ENCODE measurements at places on chromosomes 6 and 20. TPM values are rescaled to one million over a fixed set of nuclear protein-coding genes. Genes with fewer than 3 reads are reported as not detected.

GRCh38 chr20:62841705-62842212 lies 19.9 kb downstream of the TCFL5 start:
- H3K27ac ChIP-seq: no peak overlapping the region
- DNase-seq: no peak
- H3K36me3 ChIP-seq: no peaks in the 10 kb centered on the region
- no peaks in the 10 kb centered on the region for H3K4me1 ChIP-seq
- H3K4me3 ChIP-seq: no peak overlapping the region

The FBXO5 gene
- 2.3 TPM for total RNA-seq

The DPPA5 gene
- not detected for total RNA-seq

GRCh38 chr6:111813237-111813636 lies 60.0 kb downstream of the FYN start:
- H3K27ac ChIP-seq: no peak overlapping the region
- no peaks in the 10 kb centered on the region for H3K36me3 ChIP-seq
- no peak overlapping the region for H3K4me3 ChIP-seq
- H3K4me1 ChIP-seq: no peaks in the 10 kb centered on the region

- H3K27me3 ChIP-seq: no peaks in the 10 kb centered on the region
- H3K4me1 ChIP-seq: peaks cover 26% of the 10 kb centered on the region
- no peak for DNase-seq
- H3K4me3 ChIP-seq: no peak overlapping the region
- no peak overlapping the region for H3K27ac ChIP-seq
- H3K36me3 ChIP-seq: no peaks in the 10 kb centered on the region
Observed at GRCh38 chr6:25682324-25682723, 30.3 kb downstream of the SCGN start.

The CEP250 gene
- total RNA-seq: 7.8 TPM

DNA sequence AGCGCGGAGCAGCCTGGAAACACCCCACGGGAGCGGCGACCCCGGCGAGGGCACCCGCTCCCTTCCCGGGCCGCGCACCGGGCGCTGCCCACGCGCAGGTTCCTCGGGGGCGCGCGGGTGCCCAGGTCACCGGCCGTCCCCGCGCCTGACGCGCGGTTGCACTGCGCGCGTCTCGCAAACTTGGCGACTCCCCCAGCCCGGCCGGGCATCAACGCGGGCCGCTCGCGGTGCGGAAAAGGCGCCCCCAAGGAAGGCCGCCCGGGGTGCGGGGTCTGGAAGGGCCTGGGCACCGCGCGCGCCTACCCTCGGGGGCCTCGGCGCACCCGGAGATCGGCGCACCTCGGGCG lies 555 bp upstream of the ZBTB46 start:
- H3K4me3 ChIP-seq: no peak overlapping the region
- peaks cover 34% of the 10 kb centered on the region for H3K4me1 ChIP-seq
- no peaks in the 10 kb centered on the region for H3K36me3 ChIP-seq
- no peak overlapping the region for H3K27ac ChIP-seq
- no peak for DNase-seq
- H3K27me3 ChIP-seq: no peaks in the 10 kb centered on the region

The CYB5R4 gene
- total RNA-seq: 4.0 TPM

DNA sequence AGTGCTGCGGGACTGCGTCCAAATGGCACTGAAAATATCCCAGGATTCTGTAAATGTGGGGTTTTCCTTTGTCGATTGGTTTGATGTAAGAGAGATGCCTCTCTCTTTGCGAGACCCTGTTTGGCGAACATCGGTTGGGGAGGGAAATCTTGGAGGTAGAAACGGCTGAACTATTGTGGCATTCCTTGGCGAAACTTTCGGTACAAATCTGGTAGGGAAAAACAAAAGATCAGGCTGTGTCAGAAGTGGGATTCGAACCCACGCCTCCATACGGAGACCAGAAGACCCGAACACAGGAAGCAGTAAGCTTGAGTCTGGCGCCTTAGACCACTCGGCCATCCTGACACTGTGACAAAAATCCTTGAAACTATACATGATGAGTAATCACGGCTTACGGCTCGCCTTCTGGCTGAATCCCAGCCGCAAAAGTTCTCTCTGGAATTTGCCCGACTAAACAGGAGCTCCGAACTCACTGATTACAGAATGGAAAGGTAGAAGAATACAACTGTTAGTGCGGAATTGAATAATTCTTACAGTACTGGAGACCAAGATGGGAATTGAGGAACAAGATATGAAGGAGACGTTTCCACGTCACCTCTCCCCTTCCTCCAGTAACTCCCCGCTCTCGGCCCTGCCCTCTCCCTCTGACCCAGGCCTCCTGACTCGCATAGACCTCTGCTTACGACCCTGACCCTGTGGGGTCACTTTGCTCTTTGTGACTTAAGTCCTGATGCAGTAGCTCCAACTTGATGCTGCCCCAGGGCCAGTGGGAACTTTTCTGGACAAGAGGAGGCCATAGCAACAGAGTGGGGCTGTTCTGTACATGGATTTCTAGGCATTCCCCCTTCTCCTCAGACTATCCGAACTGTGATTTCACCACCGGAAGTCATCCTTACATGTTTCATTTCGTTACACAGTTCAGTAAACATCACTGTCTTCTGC lies 132.8 kb upstream of the ZNF184 start:
- H3K36me3 ChIP-seq: no peaks in the 10 kb centered on the region
- no peak overlapping the region for H3K27ac ChIP-seq
- H3K27me3 ChIP-seq: peaks cover 23% of the 10 kb centered on the region
- peaks cover 4% of the 10 kb centered on the region for H3K4me1 ChIP-seq
- no peak for DNase-seq

DNA sequence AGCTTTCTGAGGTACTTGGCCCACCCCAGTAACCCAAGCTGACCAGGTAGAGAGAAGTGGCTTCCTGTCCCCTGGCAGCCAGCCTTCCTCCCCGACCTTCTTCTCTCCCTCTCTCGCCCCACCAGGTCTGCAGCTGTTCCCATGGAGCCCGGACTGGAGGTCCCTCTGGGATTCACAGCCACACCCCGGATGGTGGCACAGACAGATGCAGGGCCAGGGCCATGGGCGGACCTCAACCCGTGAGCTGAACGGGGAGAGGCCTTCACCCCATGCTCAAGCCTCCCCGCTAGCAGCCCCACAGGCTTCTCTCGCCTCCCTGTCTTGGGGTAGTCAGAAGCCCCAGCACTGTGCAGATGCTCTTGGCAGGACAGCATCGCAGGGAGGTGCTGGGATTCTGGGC lies 41.3 kb downstream of the CPXM1 start:
- H3K36me3 ChIP-seq: no peaks in the 10 kb centered on the region
- no peaks in the 10 kb centered on the region for H3K4me1 ChIP-seq
- no peak overlapping the region for H3K4me3 ChIP-seq
- DNase-seq: no peak
- H3K27me3 ChIP-seq: no peaks in the 10 kb centered on the region

The COL12A1 gene
- total RNA-seq: 34.0 TPM

DNA sequence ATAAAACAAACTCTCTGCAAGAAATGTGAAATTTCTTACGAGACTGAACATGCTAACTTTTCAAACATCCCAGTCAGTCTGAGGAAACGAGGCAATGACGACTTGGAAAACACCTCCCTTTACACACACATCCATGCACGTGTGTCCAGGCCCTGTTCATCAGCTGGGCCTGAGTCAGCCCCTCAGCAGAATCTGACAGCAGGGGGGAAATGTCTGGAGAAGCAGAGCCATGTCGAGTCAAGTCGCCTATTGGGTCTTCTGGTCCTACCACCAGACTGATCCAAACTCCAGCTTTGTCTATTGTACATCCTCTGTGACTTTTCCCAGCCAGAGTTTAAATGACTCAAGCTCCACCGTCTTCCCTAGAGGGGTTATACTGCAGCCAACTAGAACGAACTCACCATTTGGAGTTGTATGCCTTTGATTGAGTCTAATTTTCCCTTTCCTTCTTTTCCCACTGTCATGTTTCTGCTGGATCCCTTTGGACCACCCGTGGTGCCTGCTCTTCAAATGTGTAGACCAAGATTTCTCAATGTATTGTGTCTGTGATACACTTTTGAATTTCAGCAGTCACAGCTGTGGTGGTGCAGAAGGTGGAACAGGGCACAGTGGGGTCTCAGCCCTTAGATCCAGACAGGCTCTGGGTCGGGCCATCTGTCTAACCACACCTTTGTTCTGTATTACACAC lies 254.0 kb downstream of the CDC5L start:
- no peaks in the 10 kb centered on the region for H3K36me3 ChIP-seq
- H3K27me3 ChIP-seq: no peaks in the 10 kb centered on the region
- DNase-seq: no peak
- no peak overlapping the region for H3K4me3 ChIP-seq

The MRPL2 gene
- 13.5 TPM for total RNA-seq

The HLA-DQA1 gene
- total RNA-seq: 10.4 TPM

DNA sequence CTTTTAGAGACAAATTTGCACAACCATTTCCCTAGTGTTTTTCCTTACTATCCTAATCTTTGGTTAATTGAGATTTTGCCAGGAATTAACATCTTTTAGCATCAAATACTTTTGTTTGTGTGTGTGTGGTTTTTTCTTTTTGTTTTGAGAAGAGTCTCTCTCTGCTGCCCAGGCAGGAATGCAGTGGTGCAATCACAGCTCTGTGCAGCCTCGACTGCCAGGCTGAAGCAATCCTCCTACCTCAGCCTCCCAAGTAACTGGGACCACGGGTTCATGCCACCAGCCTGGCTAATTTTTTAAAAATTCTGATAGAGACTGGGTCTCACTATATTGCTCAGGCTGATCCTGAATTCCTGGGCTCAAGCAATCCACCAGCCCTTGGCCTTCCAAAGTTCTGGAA lies 28.5 kb downstream of the BAK1 start:
- no peaks in the 10 kb centered on the region for H3K27me3 ChIP-seq
- H3K36me3 ChIP-seq: no peaks in the 10 kb centered on the region
- H3K4me3 ChIP-seq: no peak overlapping the region
- no peak for DNase-seq
- no peaks in the 10 kb centered on the region for H3K4me1 ChIP-seq
- no peak overlapping the region for H3K27ac ChIP-seq

- peaks cover 19% of the 10 kb centered on the region for H3K4me1 ChIP-seq
- DNase-seq: no peak
- H3K27me3 ChIP-seq: no peaks in the 10 kb centered on the region
- no peak overlapping the region for H3K4me3 ChIP-seq
- H3K27ac ChIP-seq: no peak overlapping the region
Observed at GRCh38 chr6:157789861-157790260, 33.2 kb upstream of the SNX9 start.

DNA sequence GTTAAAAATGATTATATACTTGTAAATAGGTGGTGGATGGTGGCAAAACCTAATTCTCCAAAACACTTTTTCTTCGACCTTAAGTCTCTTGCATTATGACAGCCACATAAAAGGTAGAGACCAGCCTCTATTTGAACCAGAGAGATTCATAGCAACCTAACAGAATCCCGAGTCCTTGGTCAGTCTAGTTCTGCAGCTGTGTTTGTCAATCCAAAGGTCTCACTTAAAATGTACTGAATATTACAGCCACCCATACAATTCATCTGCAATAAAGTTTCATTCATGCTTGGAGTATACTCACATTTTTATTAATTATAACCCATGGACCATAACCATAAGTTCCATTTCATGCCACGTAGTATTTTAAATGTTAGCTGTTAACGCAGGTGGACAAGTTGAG lies 87.2 kb downstream of the EPM2A start:
- H3K27me3 ChIP-seq: no peaks in the 10 kb centered on the region
- no peaks in the 10 kb centered on the region for H3K4me1 ChIP-seq
- H3K27ac ChIP-seq: no peak overlapping the region
- H3K4me3 ChIP-seq: no peak overlapping the region

The RSPH3 gene
- total RNA-seq: 5.3 TPM

DNA sequence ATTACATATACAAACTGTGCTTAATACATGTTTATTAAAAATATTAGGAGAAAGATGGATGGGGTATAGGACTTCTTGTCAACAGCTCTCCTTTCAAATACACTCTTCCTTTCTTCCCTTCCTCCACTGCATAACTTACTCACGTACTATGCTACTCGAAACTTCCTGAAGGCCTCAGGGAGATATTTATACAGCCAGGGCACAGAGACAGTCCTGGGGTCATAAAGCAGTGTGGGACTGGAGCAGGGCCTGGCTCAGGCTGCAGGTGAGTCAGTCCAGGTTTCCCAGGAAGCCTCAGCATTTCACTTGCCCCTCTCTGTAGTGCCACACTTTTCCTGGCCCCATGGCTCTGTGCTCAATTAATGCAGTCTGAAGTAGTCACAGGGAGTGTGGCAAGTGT lies 157.0 kb downstream of the UBE3D start:
- H3K4me1 ChIP-seq: no peaks in the 10 kb centered on the region
- no peak overlapping the region for H3K27ac ChIP-seq
- no peak overlapping the region for H3K4me3 ChIP-seq
- no peak for DNase-seq

DNA sequence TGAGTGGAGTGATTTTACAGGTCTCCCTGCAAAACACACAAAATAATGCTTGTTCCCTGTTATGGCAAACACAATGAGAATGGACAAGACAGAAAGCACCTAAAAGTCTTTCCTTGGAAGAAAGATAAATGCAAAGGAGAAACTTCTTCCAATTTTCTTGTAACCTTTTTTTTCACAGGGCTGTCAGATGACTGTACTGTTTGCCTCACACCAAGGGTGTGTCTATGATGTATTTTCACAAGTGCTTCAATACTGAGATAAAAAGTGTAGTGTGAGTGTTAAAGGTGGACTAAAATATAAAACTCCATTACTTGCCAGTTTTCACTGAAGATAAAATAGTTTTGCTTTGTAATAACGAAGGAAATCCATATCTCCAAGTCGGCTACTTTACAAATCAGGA lies 194.5 kb downstream of the CENPW start:
- peaks cover 11% of the 10 kb centered on the region for H3K4me1 ChIP-seq
- no peaks in the 10 kb centered on the region for H3K36me3 ChIP-seq
- no peaks in the 10 kb centered on the region for H3K27me3 ChIP-seq
- no peak overlapping the region for H3K4me3 ChIP-seq
- no peak for DNase-seq
- H3K27ac ChIP-seq: no peak overlapping the region

The SDCBP2 gene
- total RNA-seq: 20.0 TPM

DNA sequence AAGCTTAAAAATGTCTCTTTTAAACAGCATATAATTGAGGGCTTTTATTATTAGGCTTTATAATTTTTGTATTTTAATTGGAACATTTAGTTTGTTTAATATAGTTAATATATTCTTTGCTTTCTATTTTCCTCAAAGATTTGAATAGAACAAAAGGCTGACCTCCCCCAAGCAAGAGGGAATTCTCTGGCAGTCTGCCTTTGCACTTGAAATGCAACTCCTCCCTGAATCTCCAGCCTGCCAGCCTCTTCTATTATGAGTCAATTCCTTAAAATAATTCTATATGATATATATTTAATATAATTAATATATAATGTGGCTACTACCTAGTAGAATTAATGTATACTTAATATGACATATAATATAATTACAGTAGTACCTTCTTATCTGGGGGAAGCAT lies 69.2 kb downstream of the PTPRA start:
- H3K36me3 ChIP-seq: no peaks in the 10 kb centered on the region
- DNase-seq: no peak
- H3K4me3 ChIP-seq: no peak overlapping the region
- peaks cover 5% of the 10 kb centered on the region for H3K4me1 ChIP-seq
- no peaks in the 10 kb centered on the region for H3K27me3 ChIP-seq
